ENCODE measurements at places on chromosomes 4 and X.
A peak's percentile ranks its signal among the peaks of the same experiment; 100 is the strongest.

- DNase-seq: no peak
Observed at GRCh38 chr4:93878566-93878965, 50.0 kb downstream of the ATOH1 start.

- DNase-seq: no peak
Observed at GRCh38 chr4:8336412-8337075, 67.0 kb downstream of the HTRA3 start.

GRCh38 chr4:72312032-72312650 is 256.9 kb downstream of the ADAMTS3 start:
- DNase-seq: no peak

GRCh38 chrX:132614297-132614696 is 125.5 kb upstream of the MBNL3 start:
- DNase-seq: no peak

DNA sequence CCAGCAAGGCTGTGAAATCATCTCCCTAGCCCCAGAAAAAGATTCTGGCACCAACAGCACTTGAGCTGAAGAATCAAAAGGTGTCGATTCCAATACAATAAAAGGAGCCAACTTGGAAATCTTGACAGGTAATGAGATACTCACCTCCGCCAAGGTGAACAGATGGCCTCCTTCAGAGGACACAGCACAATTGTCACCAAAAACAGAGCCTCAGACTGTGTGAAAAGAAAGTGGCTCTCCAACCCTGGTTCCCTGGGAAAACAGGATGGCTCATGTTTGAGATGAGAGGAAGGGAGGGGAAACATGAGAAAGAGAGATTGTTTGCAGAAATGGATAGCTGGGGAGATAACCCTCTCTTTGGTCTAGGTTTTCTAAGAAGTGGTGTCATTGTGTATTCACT is 168.9 kb downstream of the HS3ST1 start:
- no peak for DNase-seq

- no peak for DNase-seq
Observed at GRCh38 chr4:122591196-122591595, 29.7 kb downstream of the IL21 start.

GRCh38 chr4:2962614-2963174 is 512 bp downstream of the NOP14 start:
- no peak for DNase-seq

DNA sequence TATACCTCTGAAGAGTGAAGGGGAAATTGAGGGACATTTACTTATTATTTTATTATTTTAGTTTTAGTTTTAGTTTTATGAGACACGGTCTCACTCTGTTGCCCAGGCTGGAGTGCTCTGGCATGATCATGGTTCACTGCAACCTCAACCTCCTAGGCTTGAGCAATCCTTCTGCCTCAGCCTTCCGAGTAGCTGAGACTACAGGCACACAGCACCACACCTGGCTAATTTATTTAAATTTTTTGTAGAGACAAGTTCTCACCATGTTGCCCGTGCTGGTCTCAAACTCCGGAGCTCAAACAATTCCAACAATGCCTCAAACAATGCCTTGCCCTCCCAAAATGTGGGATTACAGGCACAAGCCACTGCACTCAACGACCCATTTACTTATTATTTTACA is 68.4 kb upstream of the BMP2K start:
- no peak for DNase-seq

GRCh38 chr4:35124106-35124505 is 1120.2 kb downstream of the ARAP2 start:
- no peak for DNase-seq

- DNase-seq: peak; percentile 54
Observed at GRCh38 chr4:24885342-24885741, 27.5 kb downstream of the CCDC149 start.

DNA sequence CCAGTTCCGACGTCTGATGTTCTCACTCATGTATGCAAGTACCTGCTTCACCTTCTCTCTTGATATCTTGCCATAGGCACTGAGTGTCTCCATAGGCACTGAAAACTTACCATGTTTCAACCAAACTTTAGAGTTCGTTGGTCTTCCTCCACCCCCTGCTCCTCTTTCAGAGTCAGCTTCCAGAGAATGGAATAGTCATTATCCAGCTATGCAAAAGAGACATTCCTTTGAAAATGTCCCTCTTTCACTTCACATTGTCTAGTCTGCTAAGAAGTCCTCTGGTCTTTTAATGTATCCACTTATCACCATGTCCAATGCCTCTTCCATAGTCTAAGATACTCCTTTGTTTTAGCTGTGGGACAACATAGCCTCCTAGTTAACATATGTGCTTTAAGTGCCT is 566.0 kb upstream of the TENM3 start:
- DNase-seq: no peak

DNA sequence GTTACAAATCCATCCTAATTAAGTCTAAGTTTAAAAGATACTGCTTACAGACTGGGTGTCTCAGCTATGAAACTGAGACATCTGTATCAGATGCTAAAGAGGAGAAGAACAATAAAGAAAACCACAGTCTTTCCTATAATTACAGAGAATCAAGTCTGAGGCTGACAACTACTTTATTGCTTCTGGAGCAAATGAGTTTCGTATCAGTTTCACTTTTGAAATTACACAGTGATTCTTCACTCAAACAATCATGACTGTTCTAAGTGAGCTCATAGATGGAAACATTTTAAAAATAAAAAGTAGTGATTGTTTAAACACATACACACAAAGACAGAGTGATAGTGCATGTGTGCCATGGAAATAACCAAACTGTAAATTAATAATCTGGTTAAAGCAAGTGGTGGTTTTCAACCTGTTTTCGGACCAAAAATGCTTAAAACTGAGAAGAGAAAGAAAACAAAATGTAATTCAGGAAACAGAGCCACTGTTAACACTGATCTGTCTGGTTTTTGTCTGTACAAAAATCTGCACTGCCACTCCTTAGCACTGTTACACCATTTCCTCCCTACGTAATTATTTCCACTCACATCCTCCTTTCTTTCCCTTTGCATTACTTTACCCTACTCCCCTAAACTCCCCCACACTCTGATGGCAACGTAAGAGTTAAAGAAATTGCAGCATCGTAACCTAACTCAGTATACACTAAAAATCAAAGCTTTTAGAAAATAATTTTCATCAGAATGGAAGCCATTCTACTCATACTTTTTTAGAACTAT is 12.5 kb downstream of the RFC1 start:
- no peak for DNase-seq

GRCh38 chr4:87057835-87058355 is 123.1 kb downstream of the AFF1 start:
- no peak for DNase-seq

GRCh38 chr4:872241-872981 is 46.5 kb upstream of the CPLX1 start:
- DNase-seq: peak; percentile 21

DNA sequence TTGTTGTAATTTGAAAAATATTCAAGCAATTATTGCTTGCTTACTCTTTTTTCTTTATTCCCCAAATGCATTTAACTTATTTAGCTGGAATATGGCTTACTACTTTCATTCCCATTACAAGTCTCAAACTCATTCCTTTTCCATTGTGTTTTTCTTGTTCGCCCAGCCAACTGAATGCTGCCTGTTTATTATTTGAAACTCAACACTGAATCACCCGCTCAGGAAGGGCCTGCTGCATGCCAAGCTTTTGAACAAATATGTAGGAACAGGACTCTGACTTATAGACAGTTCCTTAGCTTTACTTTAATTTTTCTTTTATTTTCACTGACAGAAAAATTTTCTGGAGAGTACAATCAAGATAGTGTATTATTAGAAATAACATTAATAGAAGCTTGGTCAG is 12.9 kb downstream of the PCDH18 start:
- DNase-seq: no peak

DNA sequence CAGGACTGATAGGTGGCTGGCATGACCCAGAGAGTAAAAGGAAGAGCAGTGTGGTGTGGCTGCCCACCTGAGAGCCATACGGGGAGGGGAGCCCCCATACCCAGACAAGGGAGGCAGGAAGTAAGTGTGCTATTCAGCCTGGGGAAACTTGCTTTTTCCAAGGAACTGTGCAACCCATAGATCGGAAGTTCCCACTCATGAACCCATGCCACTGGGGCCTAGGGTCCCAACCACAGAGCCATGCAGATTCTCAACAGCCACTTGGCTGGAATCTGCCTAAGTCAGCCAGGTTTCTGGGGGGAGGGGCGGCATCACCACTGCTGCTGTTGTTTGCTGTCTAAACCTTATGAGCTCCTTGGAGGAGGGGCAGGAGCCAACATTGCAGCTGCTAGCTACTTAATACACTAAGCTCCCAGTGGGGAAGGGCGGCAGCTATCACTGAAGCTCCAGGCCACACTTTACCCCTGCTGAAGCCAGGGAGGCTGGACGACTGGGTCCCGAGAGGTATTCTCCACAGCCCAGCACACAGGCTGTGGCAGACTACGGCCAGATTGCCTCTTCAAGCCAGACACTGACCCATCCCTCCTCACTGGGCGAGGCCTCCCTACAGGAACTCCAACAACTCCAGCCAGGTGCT is 410.4 kb downstream of the INPP4B start:
- no peak for DNase-seq

- DNase-seq: no peak
Observed at GRCh38 chrX:36414056-36414455, 494.5 kb downstream of the CFAP47 start.

- no peak for DNase-seq
Observed at GRCh38 chrX:110759785-110760184, 35.8 kb downstream of the CHRDL1 start.

GRCh38 chr4:109009909-109010308 is 247.1 kb upstream of the ETNPPL start:
- DNase-seq: no peak

GRCh38 chr4:53608649-53609048 is 17.4 kb upstream of the LNX1 start:
- DNase-seq: no peak

DNA sequence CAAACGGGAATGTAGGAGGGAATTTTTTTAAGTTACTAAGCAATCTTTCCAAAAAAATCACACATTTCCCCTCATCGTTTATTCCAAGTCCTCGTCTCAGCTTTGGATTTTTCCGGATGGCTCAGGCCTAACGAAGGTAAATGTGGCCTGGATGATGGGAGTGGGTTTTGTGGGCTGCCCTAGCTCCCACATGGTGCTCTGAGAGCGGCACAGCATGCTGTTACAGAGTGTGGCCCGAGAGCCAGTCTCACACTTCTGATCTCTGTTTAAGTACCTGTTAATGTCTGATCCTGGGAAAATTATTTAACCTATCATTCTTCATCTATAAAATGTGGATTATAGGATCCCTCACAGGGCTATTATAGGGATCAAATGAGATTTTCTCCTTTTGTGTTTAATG is 38.2 kb upstream of the ADAM29 start:
- DNase-seq: no peak

- no peak for DNase-seq
Observed at GRCh38 chr4:31343061-31343460, 622.9 kb downstream of the PCDH7 start.

DNA sequence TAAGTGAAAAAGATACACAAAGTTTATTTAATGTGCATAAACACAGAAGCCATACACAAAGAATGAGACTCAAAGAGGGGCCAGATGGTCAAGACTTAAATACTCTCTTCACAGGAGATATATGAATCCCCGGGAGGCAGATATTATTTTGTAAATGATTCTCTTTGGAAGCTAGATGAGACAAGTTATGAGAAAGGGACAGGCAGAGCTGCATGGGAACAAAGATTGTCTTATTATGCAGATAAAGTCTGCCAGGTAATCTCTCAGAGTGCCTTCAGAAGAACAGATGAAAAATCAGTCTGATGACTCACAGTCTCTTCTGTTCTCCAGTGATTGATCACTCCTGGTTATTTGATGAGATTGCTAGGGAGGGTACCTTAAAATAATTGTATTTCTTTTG is 89.0 kb downstream of the NAF1 start:
- no peak for DNase-seq

- no peak for DNase-seq
Observed at GRCh38 chrX:17471121-17471520, 96.1 kb downstream of the NHS start.

DNA sequence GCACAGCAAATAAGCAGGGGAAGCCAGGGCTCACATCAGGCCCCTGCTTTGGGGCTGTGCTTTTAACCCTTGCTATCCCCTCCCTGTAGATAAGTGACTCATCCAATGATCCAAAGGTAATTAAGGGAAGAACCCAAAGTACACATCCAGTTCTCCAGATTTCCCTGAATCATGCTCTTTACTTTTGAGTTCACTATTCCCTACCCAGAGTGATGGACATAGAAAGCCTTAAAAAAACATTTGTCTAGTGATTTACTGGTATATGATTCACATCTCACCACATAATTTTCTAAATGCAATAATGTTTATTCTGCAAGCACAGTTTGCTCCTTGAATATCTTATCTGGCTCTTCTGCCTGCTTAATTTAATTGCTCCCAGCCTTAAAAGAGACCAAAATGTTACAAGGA is 136.2 kb downstream of the PPP3CA start:
- no peak for DNase-seq

- DNase-seq: no peak
Observed at GRCh38 chrX:56805399-56805798, 76.4 kb downstream of the NBDY start.

- peak; percentile 54 for DNase-seq
Observed at GRCh38 chrX:138711399-138712347, at the start of gene FGF13. Gene FGF13 (minus strand): TSS chrX:138711717. CDS start chrX:138711003, 714 bp downstream.

DNA sequence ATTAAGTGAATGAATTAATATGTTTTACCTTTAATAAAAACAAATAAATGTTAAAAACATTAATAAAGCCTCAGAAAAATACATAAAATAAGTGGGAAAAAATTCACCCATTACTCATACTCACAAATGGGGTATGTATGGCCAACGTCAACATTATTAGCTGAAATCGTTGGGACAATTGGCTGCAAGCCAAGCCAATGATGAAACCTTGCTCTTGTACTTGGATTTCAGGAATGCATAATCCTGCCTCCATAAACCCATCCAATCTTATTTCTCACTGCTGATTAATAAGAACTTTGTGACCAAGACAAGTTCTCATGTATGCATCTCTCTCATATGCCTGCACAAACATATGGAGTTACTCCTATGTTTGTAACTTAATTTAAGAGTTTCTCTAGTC is 35.3 kb upstream of the ADAMTS3 start:
- no peak for DNase-seq

GRCh38 chr4:39660757-39661156 is 22.1 kb upstream of the SMIM14 start:
- no peak for DNase-seq

DNA sequence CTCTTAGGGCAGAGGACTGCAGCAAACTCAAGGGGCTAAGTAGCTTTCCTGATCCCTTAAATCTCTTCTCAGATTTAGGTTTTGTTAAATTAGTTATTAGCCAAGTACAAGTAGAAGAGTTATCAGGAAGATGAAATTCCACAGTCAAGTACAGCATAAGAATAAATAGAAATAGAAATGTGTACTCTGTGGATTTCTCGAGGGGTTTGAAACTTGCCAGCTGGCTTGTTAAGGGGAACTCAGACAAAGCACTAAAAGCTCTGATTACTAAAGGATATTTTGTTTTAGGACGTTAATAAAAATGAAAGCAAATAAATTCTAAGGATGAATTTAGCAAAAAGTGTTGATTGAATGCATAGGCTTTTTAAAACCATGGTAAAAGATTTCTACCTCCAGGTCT is 654.6 kb downstream of the RAPGEF2 start:
- no peak for DNase-seq
